Spleen (tissue), 13 donors: ENCODE measurements at places on chromosomes 7 and 10. TPM values are rescaled to one million over a fixed set of nuclear protein-coding genes. Genes with fewer than 3 reads are reported as not detected.

The OR13A1 gene
- total RNA-seq: 0.56 TPM

The FAM237B gene
- not detected for total RNA-seq

The CALHM2 gene
- total RNA-seq: 62.6 TPM

The AHR gene
- total RNA-seq: 69.3 TPM

The CLDN3 gene
- total RNA-seq: not detected

The FGFBP3 gene
- total RNA-seq: 1.2 TPM

The TMEM236 gene
- 0.73 TPM for total RNA-seq

The CAV2 gene
- total RNA-seq: 27.8 TPM

The PIP gene
- total RNA-seq: not detected

The AKR1C3 gene
- total RNA-seq: 2.6 TPM
